ENCODE measurements at places on chromosomes 2 and 18.
A peak's percentile ranks its signal among the peaks of the same experiment; 100 is the strongest.

DNA sequence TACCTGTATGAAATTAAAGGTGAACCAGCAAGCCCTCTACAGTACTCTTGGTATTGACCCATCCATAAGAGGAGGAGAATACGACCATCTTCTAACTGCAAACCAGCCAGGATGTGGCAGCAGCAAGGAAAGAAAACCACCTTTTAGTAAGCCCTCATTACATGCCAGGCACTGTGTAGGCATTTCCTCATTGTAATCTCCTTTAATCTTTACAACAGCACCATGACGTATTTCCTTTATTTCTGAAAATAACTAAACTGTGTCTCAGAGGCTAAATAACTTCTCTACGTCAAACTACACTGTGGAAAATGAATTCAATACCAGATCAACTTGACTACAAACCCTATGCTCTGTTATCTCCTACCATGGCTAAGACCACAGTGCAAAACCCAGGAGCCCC is 18.2 kb downstream of the WDR35 start:
- DNase-seq: no peak

DNA sequence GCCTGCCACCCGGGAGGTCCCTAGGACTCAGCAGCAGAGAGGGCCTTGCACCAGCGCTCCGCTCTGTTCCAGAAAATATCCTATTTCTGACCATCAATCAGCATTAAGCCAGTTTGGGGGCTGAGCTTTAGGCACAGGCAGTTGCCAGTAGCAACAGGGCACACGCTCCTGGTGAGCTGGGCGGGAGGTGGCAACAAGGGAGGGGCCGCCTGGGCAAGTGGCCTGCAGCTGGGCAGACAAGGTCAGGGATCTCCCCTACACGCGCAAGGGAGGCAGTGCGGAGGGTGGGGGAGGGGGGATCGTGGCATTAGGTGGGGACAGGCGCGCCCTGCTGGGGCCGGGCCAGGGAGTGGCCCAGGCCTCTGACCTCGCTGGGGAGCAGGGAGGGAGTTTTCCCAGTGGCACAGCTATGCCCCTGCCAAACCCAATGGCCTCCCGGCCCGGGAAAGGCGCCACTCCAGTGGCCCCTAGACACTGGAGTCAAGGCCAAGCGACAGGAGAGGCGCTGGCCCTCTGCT is 302.8 kb downstream of the NCKAP5 start:
- DNase-seq: peak; percentile 61

DNA sequence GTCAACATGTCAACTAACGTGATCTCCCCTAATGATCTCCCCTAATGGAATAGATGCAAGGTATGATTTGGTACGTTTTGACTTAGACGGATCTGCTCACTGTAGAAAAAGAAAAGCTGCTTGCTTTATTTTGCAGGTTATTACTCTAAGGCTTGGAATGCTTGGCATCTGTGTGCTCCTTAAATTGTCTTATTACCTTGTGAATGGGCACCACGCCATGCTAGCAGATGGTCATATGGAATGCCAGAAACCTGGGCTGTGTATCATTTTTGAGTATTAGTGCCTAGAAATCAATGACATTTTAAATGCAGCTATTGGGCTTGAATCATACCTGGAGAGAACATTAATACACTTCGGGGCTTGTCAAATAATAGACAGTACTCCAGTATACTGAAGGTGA is 16.5 kb upstream of the FIGN start:
- DNase-seq: peak; percentile 59

- DNase-seq: no peak
Observed at GRCh38 chr2:16318474-16319195, 347.0 kb downstream of the CYRIA start.

GRCh38 chr2:118272391-118272790 is 184.1 kb downstream of the INSIG2 start:
- DNase-seq: no peak

- DNase-seq: no peak
Observed at GRCh38 chr2:128786741-128787478, 468.2 kb upstream of the HS6ST1 start.

DNA sequence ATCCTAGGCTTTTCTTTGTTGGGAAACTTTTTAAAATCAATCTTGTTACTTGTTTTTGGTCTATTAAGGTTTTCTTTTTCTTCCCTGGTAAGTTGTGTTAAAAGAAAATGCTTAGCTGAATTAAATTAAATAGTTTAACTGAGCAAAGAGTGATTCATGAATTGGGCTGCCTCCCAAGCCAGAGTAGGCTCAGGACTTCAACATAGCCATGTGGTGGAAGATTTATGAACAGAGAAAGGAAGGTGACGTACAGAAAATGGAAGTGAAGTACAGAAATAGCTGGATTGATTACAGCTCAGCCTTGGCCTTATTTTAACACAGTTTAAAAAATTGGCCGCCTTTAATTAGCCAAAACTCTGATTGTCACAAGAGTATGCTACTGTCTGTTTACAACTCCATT is 27.9 kb upstream of the GALNT5 start:
- peak; percentile 42 for DNase-seq

- peak; percentile 74 for DNase-seq
Observed at GRCh38 chr2:54558188-54559005, 102.3 kb downstream of the SPTBN1 start.

GRCh38 chr2:148967056-148967455 is 71.4 kb upstream of the LYPD6B start:
- DNase-seq: no peak

DNA sequence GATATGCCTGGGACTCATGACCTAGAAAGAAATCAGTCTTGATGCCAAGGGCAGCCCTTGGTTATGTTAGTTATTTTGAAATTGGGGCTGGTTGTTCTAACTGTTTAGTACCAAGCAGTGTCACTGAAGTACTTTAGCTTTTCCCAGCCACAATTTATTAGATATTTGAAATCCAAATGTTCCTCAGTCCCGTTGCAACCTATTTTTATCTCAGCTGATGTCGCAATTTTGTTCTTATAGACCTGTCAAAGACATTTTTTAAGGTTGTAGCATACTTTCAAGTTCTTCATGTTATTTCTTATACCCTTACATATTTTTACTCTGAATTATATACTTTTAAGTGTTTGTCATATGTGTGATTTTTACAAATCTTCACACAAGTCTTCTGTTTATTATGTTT is 100.1 kb downstream of the LRP1B start:
- DNase-seq: no peak
